Posterior cingulate gyrus (tissue), 11 donors: ENCODE measurements at places on chromosomes 5 and 9.
A peak's percentile ranks its signal among the peaks of the same experiment; 100 is the strongest.

GRCh38 chr5:66841264-66841663 is 245.1 kb downstream of the MAST4 start:
- DNase-seq = no peak

DNA sequence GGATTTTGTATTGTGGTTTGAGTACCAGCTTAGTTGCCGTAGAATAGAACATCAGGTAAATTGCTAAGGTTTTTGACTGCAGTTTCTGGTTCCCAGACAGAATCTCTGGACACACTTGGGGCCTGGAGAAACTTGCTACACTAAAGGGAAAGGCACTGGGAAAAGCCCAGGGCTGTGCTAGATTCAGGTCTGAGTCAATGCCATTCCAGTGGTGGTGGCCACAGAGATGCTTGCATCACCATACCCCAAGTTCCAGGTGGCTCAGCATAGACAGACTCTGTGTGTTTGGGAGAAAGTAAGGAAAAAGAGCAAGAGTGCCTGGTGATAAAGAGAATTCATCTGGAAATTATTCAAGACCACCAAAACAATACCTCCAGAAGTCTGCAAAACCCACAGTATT is 120.6 kb downstream of the HMHB1 start:
- no peak for DNase-seq

DNA sequence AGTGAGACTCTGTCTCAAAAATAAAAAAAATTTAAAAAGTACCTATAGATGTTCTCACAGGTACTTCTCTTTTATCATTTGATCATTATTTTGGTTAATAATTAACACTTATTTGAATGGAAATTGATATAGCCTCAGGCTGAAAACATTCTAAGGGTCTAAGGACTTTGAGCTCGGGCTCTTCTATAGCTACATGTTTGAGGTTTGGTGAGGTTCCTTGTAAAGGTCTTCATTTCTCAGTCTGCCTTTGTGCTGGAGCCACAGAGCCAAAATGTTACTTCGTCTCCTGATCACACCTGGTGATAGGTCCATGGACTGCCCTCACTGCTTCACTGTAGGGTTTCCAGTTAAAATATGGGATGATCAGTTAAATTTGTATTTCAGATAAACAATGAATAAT is 22.6 kb downstream of the ARHGEF37 start:
- no peak for DNase-seq

DNA sequence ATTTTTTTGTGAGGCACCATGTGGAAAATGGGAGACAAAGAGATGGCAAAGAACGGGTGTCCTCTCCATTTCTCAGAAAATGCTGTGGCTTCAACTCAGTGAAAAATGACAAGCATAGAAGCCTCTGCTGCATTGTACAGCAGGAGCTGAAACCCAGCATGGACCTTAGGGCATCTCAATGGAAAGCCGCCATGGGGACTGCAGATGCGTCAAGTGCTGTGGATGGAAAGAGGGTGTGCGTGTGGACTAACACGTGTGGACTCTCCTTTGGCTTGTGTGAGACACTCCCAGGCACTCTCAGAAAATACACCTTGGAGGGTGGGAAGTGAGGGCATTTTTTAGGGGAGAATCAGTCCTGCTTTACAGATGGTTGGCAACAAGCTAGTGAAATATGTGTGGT is 2.2 kb upstream of the GLRX start:
- no peak for DNase-seq

GRCh38 chr9:88076286-88077070 is 61.8 kb downstream of the SPATA31C2 start:
- peak; percentile 69 for DNase-seq

DNA sequence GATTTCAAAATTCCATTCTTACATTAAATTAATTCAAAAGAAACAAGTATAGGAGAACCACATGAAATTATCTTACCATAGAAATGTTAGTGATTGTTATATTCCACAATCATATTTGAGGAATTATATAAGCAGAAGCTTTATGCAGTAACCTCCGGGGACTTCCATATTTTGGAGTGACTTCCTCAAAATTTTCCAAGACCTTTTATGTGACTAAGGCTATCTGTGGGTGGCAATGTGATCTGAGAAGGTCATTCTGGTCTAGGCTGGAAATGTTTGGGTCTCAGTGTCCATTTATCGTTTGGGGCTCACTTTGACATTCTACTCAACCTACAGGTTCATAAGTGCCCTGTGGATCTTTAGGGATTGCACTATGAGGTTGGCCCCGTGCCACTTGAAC is 776.6 kb downstream of the CDH12 start:
- peak; percentile 64 for DNase-seq

GRCh38 chr9:114638404-114638803 is 19.2 kb downstream of the TEX53 start:
- DNase-seq = no peak

- DNase-seq = no peak
Measured at GRCh38 chr5:133485468-133485867, 126.9 kb downstream of the FSTL4 start.

- peak; percentile 54 for DNase-seq
Measured at GRCh38 chr5:149411738-149412519, 32.8 kb upstream of the IL17B start.
